ENCODE measurements at places on chromosomes 6 and 20. TPM values are rescaled to one million over a fixed set of nuclear protein-coding genes. Genes with fewer than 3 reads are reported as not detected.

The HNF4A gene
- 0.70 TPM for polyA plus RNA-seq

The LTB gene
- polyA plus RNA-seq: 3.8 TPM

The OXT gene
- not detected for polyA plus RNA-seq

The PTGIS gene
- 6.3 TPM for polyA plus RNA-seq

The TUBB1 gene
- polyA plus RNA-seq: 4.8 TPM

The BPIFB1 gene
- not detected for polyA plus RNA-seq

The HLA-DQB1 gene
- polyA plus RNA-seq: 4.3 TPM

The ZNF512B gene
- 32.1 TPM for polyA plus RNA-seq

- H3K4me1 ChIP-seq: no peaks in the 10 kb centered on the region
- no peaks in the 10 kb centered on the region for H3K27me3 ChIP-seq
- H3K27ac ChIP-seq: no peak overlapping the region
- no peaks in the 10 kb centered on the region for H3K36me3 ChIP-seq
Measured at GRCh38 chr20:15022921-15023320, 685.5 kb upstream of the FLRT3 start.

GRCh38 chr6:11538052-11538818 is 686 bp downstream of the TMEM170B start:
- peak overlapping the region; percentile 96 for H3K27ac ChIP-seq
- H3K4me1 ChIP-seq: peaks cover 48% of the 10 kb centered on the region
- H3K27me3 ChIP-seq: no peaks in the 10 kb centered on the region

DNA sequence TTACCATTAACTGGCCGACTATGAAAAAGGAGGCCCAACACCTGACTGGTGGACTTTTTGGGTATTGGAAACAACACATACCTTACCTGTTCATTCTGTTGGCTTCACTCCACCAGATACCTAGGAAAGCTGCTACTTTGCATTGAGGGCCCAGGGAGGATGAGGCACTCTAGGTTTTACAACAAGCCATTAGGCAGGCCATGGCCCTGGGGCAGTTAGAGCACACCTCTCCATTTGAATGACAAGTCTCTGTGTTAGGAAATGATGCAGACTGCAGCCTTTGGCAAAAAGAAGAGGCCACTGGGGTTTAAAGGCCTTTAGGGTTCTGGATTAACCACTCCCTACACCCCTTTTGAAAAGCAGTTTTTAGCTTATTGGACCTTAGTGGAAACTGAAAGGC is 144.3 kb downstream of the OR2B2 start:
- no peak overlapping the region for H3K27ac ChIP-seq
- H3K4me3 ChIP-seq: no peak overlapping the region
- no peaks in the 10 kb centered on the region for H3K36me3 ChIP-seq

DNA sequence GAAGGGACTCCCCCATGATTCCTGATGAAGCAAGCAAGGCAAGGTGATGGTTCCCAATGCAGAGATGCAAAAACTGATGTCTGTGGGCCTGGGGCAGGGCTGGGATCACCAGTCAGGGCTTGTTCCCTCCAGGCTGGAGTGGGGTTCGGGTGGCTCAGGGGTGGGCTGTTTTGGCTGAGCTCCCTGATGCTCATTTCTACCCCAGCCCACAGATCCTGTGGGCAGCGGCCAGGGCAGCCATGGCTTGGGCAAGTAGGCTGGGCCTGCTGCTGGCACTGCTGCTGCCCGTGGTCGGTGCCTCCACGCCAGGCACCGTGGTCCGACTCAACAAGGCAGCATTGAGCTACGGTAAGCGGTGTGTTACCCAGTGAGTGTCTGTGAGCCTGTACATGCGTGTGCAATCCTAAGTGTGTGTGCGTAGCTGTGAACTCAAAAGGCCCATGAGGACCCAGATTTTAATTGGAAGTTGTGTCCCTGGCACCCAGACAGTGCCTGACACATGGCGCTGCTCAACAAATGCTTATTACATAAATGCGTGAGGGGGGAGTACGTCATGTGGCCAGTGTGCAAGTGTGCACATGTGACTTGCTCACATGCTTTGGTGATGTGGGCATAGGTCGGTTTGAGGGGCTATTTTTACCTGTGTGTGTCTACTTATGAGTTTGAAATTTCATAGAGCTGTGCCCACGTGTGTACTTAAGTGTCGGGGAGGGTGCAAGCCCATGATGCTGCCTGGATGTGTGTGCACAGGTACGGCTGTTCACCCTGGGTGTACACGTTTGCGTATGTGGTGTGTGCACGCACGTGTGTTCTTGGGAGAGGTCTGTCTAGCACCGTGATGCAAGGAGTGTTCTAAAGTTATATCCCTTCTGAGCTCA is 1.1 kb downstream of the BPIFB2 start:
- no peak overlapping the region for H3K4me3 ChIP-seq
- no peaks in the 10 kb centered on the region for H3K36me3 ChIP-seq

DNA sequence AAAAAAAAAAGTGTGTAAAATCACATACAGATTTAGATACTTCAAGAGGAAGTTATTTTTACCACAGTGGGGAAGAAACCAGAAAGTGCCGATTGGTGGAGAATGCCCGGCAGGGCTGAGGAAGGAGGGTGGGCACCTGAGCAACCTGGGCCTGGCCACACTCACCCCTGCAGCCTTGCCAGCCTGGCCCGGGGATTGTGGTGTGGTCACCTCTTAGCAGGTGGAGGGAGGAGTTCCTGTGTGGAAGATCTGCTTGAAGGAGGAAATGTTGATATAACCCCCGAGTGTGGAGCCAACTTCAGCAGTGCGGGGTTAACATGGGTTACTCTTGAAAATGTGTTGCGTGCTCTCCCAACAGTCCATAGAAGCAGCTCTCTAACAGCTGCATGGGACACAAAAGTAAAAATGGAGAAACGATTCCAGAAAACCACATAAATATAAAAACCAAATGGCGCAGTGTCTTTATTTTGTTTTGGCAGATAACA is 14.7 kb downstream of the UST start:
- H3K27ac ChIP-seq: peak overlapping the region; percentile 38
- no peak for DNase-seq
- no peaks in the 10 kb centered on the region for H3K27me3 ChIP-seq
- no peaks in the 10 kb centered on the region for H3K36me3 ChIP-seq
- H3K4me1 ChIP-seq: peaks cover 49% of the 10 kb centered on the region

DNA sequence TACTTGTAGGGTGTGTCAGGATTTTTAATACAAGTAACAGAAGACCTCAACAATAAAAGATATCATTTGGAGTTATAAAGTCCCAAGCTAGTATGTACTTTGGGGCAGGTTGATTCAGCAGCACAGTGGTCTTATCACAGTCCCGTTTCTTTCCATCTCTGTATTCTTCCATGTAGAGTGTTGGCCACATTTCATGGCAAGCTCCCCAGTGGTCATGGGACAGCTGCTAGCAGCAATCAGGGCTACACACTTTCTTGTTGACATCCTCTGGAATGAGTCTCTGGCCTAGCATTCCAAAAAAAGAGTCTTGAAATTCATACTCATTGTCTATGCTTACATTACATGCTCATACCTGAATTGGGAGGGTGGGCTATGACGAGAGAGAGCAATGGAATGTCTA is 53.2 kb downstream of the SOBP start:
- no peaks in the 10 kb centered on the region for H3K27me3 ChIP-seq
- no peak for DNase-seq
- H3K36me3 ChIP-seq: no peaks in the 10 kb centered on the region
- no peak overlapping the region for H3K27ac ChIP-seq
- no peak overlapping the region for H3K4me3 ChIP-seq

- no peaks in the 10 kb centered on the region for H3K36me3 ChIP-seq
- H3K27ac ChIP-seq: no peak overlapping the region
- H3K4me3 ChIP-seq: no peak overlapping the region
- DNase-seq: no peak
- no peaks in the 10 kb centered on the region for H3K4me1 ChIP-seq
Measured at GRCh38 chr6:111069382-111070104, 17.8 kb upstream of the SLC16A10 start.

GRCh38 chr20:47699818-47700217 is 85.5 kb downstream of the SULF2 start:
- H3K36me3 ChIP-seq: no peaks in the 10 kb centered on the region
- DNase-seq: no peak
- no peaks in the 10 kb centered on the region for H3K27me3 ChIP-seq
- no peaks in the 10 kb centered on the region for H3K4me1 ChIP-seq

DNA sequence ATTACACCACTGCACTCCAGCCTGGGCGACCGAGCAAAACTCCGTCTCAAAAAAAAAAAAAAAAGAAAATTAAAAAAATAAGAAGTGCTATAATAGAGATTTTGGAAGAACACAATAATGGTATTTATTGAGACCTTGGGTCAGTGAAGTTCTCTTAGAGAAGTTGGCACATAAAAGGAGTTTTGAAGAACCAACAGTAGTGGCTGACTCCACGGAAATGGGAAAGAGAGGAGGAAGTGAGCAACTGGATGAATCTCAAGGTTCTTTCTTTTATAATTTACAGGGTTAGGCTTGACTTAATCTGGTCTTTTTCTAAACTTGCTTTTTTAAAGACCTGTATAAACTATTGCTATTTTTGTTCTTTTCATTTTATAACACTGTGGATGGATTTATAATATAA is 52.8 kb downstream of the TOMM6 start:
- DNase-seq: no peak
- no peaks in the 10 kb centered on the region for H3K27me3 ChIP-seq
- H3K36me3 ChIP-seq: no peaks in the 10 kb centered on the region
- H3K4me1 ChIP-seq: no peaks in the 10 kb centered on the region

DNA sequence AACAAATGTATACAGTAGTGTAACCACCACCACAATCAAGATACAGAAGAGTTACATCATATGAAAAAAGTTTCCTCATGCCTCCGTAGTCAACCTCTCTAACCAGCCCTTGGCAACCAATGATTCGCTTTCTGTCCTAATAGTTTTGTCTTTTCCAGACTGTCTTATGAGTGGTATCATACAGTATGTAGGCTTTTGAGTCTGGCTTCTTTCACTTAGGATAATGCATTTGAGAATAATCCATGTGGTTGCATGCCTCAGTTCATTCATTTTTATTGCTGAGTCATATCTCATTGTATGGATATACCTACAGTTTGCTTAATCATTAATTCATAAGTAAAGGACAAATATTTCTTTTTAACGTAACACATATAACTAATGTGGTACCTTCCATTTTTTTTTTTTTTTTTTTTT is 86.4 kb upstream of the RIPOR2 start:
- H3K27ac ChIP-seq: no peak overlapping the region
- H3K4me1 ChIP-seq: peaks cover 2% of the 10 kb centered on the region
- no peak for DNase-seq

- DNase-seq: no peak
- H3K36me3 ChIP-seq: no peaks in the 10 kb centered on the region
- H3K27me3 ChIP-seq: no peaks in the 10 kb centered on the region
- H3K4me3 ChIP-seq: no peak overlapping the region
- H3K4me1 ChIP-seq: no peaks in the 10 kb centered on the region
Measured at GRCh38 chr20:40189621-40190020, 499.4 kb downstream of the MAFB start.

DNA sequence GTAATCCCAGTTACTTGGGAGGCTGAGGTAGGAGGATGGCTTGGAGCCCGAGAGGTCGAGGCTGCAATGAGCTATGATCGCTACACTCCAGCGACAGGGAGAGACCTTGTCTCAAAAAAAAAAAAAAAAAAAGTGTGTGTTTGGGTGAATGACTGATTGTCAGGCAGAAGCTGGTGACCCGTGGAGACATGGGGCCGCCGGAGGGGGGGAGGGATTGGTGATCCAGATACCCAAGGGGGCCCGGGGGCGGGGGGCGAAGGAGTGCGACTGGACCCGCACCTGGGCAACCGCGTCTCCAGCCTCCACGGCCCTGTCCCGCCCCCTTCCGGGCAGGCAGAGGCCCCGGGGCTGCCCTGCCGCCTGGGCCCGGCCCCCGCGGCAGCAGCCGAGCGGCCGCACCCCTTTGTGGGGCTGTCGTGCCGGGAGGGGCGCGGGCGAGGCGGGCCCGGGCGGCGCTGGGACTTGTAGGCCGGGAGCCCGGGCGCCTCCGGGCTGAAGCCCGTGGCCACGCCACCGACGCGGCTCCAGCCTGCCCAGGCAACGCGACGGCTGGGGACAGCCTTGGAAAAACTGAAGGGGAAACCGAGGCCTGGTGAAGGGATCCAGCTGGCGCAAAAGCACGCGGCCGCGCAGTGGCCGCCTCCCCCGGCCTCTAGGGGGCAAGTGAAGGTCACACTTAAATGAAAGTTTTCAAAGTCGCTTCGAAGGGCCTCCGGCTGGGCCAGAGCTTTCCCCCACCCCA is 2.1 kb upstream of the RBM38 start:
- H3K4me1 ChIP-seq: peaks cover 56% of the 10 kb centered on the region
- H3K4me3 ChIP-seq: peak overlapping the region; percentile 25
- H3K27me3 ChIP-seq: no peaks in the 10 kb centered on the region
- H3K36me3 ChIP-seq: peaks cover 5% of the 10 kb centered on the region

- no peaks in the 10 kb centered on the region for H3K36me3 ChIP-seq
- H3K27me3 ChIP-seq: no peaks in the 10 kb centered on the region
- no peak for DNase-seq
- H3K27ac ChIP-seq: no peak overlapping the region
- H3K4me1 ChIP-seq: no peaks in the 10 kb centered on the region
- no peak overlapping the region for H3K4me3 ChIP-seq
Measured at GRCh38 chr20:63241272-63241671, 5.6 kb downstream of the BIRC7 start.

GRCh38 chr6:138434925-138435324 is 30.9 kb downstream of the HEBP2 start:
- H3K27ac ChIP-seq: no peak overlapping the region
- no peaks in the 10 kb centered on the region for H3K27me3 ChIP-seq
- no peaks in the 10 kb centered on the region for H3K36me3 ChIP-seq

DNA sequence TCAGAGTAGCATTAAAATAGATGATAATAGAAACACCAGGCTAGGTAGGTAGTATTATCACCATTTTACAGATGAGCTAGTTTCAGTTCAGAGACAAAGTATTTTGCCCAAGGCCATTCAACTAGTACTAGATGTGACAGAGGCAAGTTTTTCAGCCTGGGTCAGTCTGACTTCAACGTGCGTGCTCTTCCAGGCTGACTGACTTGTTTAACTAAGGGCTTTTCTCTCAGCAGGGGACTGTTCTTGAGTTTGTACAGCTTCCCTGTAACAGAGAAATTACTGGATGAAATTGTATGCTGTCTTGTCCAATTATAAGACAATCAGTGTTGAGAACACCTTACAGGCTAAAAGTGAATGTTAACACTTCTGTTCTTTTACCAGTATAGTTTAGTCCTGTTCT is 333.5 kb upstream of the MAN1A1 start:
- DNase-seq: no peak
- no peak overlapping the region for H3K4me3 ChIP-seq
- no peaks in the 10 kb centered on the region for H3K4me1 ChIP-seq
- no peaks in the 10 kb centered on the region for H3K27me3 ChIP-seq
- no peaks in the 10 kb centered on the region for H3K36me3 ChIP-seq

DNA sequence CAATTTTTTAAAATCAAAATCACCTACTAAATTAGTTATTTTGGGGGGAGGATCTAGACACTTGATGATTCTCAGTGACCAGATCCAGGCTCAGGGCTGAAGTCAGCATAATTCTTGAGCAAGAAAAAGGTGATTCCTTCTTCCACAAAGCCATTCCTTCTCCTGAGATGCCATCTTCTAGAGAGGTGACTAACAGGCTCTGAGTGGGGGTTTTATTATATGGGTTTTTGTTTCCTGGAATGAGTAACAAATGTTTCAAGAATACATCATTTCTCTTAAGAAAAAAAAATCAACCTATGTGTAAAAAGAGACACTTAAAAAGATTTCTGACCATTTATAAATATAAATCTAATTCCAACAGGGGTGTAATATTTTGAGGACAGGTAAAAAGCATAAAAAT is 154.3 kb downstream of the NFATC2 start:
- no peak overlapping the region for H3K27ac ChIP-seq
- no peaks in the 10 kb centered on the region for H3K27me3 ChIP-seq
- no peak for DNase-seq
- H3K4me1 ChIP-seq: no peaks in the 10 kb centered on the region

GRCh38 chr6:108767418-108768165 is 80.6 kb upstream of the ARMC2 start:
- no peaks in the 10 kb centered on the region for H3K4me1 ChIP-seq
- no peak for DNase-seq
- H3K27me3 ChIP-seq: no peaks in the 10 kb centered on the region
- no peak overlapping the region for H3K27ac ChIP-seq
- no peaks in the 10 kb centered on the region for H3K36me3 ChIP-seq
- H3K4me3 ChIP-seq: no peak overlapping the region

All from left lung (tissue), 14 donors.